Endothelial cell (in vitro differentiated cells): ENCODE measurements at places on chromosomes 2 and 18.

- H3K36me3 ChIP-seq = peaks cover 27% of the 10 kb centered on the region
- no peak overlapping the region for H3K27ac ChIP-seq
- H3K27me3 ChIP-seq = peaks cover 7% of the 10 kb centered on the region
- no peak overlapping the region for H3K4me3 ChIP-seq
- peaks cover 3% of the 10 kb centered on the region for H3K4me1 ChIP-seq
- DNase-seq = no peak
Measured at GRCh38 chr2:27014771-27015433, 17.9 kb upstream of the TMEM214 start.

GRCh38 chr2:182713601-182714000 lies 2.5 kb upstream of the DNAJC10 start:
- DNase-seq = no peak
- no peaks in the 10 kb centered on the region for H3K36me3 ChIP-seq
- H3K4me3 ChIP-seq = peak overlapping the region; percentile 74
- H3K27me3 ChIP-seq = peaks cover 5% of the 10 kb centered on the region
- H3K27ac ChIP-seq = peak overlapping the region; percentile 92
- H3K4me1 ChIP-seq = peaks cover 7% of the 10 kb centered on the region

GRCh38 chr2:113005030-113005509 lies at the start of gene IL36A:
IL36A (plus strand) TSS chr2:113005459; CDS start chr2:113005872, 413 bp downstream.
- H3K27ac ChIP-seq = no peak within 1 kb of the TSS
- peaks cover 4% of the 10 kb centered on the region for H3K27me3 ChIP-seq
- H3K4me3 ChIP-seq = no peak within 1 kb of the TSS
- peaks cover 2% of the 10 kb centered on the region for H3K4me1 ChIP-seq
- DNase-seq = no peak

DNA sequence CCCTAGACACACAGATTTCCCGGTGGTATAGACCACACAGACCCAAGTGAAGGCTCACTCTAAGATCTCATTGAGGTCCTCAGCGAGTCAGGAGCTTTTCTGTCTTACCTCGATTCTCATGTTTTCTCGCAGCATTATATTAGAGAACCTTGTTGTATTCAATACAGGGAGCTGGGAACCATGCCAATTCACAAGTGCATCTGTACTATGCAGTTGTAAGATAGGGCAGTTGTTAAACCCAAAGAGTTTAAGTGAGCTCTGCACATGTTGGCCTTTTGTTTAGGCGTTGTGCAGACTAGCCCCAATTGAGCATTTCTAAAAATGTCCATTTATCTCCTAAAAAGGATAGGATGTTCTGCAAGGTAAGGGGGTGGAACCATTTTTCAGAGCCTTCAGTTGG lies 59.6 kb downstream of the FEZ2 start:
- H3K4me3 ChIP-seq = peak overlapping the region; percentile 78
- peaks cover 34% of the 10 kb centered on the region for H3K36me3 ChIP-seq

GRCh38 chr2:140067661-140068060 lies 1287.5 kb upstream of the NXPH2 start:
- no peak overlapping the region for H3K27ac ChIP-seq
- H3K4me3 ChIP-seq = no peak overlapping the region
- no peaks in the 10 kb centered on the region for H3K36me3 ChIP-seq
- DNase-seq = no peak
- peaks cover 3% of the 10 kb centered on the region for H3K27me3 ChIP-seq

- no peaks in the 10 kb centered on the region for H3K36me3 ChIP-seq
- peaks cover 15% of the 10 kb centered on the region for H3K4me1 ChIP-seq
- peaks cover 4% of the 10 kb centered on the region for H3K27me3 ChIP-seq
- H3K4me3 ChIP-seq = no peak overlapping the region
- no peak overlapping the region for H3K27ac ChIP-seq
- DNase-seq = no peak
Measured at GRCh38 chr2:37388074-37388473, 43.6 kb downstream of the QPCT start.

DNA sequence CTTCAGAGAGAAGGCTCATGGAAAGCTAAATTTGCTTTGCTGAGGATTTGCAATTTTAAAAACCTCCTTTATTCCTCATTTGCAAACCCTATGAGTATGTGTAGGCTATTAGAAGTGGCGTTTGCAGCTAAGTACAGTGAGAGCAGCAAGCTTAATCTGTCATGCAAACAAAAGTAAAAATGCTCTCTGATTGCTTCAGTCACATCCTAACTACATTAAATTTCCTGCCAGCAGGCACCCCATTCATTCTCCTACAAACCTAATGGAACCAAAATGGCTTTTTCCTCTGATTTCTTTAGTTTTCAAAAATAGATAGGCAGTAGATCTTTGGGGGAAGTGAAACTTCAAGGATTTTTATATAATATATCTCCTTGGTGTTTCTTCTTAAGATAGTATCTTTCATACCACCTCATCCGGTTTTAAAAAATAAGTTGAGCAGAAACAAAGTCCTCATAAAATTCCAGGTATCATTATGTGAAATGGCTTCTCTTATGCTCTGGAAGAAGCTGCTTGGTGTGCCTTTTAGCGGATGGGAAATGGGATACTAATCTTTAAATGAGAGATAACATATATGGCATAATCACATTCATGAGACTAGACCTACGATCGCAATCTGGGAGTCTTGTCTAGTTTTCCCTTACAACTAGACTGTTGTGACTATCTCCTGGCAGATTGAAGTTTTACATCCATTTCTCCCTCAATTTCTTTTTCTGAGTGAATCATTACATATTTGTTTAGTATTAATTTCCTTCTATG lies 49.1 kb downstream of the CLIP4 start:
- DNase-seq = no peak
- H3K4me3 ChIP-seq = no peak overlapping the region
- no peaks in the 10 kb centered on the region for H3K4me1 ChIP-seq
- no peaks in the 10 kb centered on the region for H3K27me3 ChIP-seq
- H3K27ac ChIP-seq = no peak overlapping the region
- H3K36me3 ChIP-seq = no peaks in the 10 kb centered on the region

GRCh38 chr2:74261204-74261864 lies 62.9 kb downstream of the MTHFD2 start:
- no peak overlapping the region for H3K4me3 ChIP-seq
- no peak overlapping the region for H3K27ac ChIP-seq
- peaks cover 10% of the 10 kb centered on the region for H3K4me1 ChIP-seq

- peaks cover 23% of the 10 kb centered on the region for H3K4me1 ChIP-seq
- DNase-seq = no peak
- H3K27ac ChIP-seq = peak overlapping the region; percentile 100
- peak overlapping the region; percentile 100 for H3K4me3 ChIP-seq
- peaks cover 15% of the 10 kb centered on the region for H3K27me3 ChIP-seq
- H3K36me3 ChIP-seq = peaks cover 9% of the 10 kb centered on the region
Measured at GRCh38 chr2:159617100-159617499, 752 bp upstream of the BAZ2B start.

DNA sequence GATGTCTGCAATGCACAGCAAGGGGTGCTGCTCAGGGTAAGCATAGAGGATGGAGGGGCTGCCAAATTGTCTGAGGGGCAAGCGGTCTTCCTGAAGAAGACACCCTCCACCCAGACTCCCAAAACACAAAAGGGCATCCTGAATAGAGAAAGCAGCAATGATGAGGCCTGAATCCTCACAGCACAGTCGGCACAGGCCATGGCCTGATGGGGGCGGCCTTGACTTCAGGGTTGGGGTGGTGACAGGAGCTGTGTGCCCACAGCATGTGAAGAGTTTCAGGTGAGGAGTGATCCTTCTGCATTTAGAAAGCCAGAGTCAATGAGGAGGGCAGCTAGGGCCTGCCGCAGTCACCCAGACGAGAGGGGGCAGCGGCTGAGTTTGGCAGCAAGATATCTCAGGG lies 159.4 kb downstream of the GALNT14 start:
- no peak for DNase-seq
- peaks cover 5% of the 10 kb centered on the region for H3K4me1 ChIP-seq
- H3K27me3 ChIP-seq = peaks cover 8% of the 10 kb centered on the region
- no peaks in the 10 kb centered on the region for H3K36me3 ChIP-seq
- H3K27ac ChIP-seq = no peak overlapping the region
- H3K4me3 ChIP-seq = no peak overlapping the region

GRCh38 chr2:43846140-43846793 lies 7.5 kb downstream of the ABCG8 start:
- DNase-seq = no peak
- H3K4me3 ChIP-seq = no peak overlapping the region
- peaks cover 5% of the 10 kb centered on the region for H3K27me3 ChIP-seq
- H3K36me3 ChIP-seq = no peaks in the 10 kb centered on the region
- H3K27ac ChIP-seq = no peak overlapping the region

DNA sequence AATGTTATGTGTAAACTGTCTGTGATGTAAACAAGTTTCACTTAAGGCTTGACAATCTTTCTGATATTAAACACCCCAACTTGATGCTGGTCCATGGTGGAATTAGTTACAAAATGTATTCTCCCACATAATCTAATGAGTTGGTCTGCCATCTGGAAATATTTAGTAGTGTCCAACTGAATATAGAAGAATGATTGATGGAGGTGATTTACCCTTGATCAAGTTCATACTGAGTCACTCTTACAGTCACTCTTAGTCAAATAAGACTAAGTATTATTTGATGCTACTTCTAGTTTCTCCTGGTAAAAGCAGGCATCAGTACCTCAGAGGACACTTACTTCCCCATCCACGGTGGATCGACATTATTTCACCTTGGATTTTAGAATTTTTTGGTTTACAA lies 198.1 kb downstream of the SATB2 start:
- no peaks in the 10 kb centered on the region for H3K27me3 ChIP-seq
- no peak for DNase-seq
- no peak overlapping the region for H3K4me3 ChIP-seq
- no peak overlapping the region for H3K27ac ChIP-seq
- H3K4me1 ChIP-seq = no peaks in the 10 kb centered on the region

DNA sequence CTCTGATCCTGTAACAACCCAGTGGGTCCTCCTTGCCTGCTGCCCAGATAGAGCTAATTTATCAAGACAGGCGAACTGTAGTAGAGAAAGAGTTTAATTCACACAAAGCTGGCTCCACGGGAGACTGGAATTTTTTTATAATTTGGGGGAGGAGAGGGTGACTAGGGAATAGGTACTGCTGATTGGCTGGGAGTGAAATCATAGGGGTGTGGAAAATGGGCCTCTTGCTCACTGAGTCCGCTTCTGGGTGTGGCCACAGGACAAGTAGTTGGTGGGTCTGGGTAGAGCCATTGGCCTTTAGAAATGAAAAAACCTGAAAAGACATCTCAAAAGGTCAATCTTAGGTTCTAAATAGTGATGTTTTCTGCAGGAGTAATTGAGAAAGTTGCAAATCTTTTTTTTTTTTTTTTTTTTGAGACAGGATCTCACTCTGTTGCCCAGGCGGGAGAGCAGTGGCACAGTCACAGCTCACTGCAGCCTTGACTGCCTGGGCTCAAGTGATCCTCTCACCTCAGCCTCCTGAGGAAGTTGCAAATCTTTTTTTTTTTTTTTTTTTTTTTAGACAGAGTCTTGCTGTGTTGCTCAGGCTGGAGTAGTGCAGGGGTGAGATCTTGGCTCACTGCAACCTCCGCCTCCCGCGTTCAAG lies 14.4 kb upstream of the UGGT1 start:
- no peak overlapping the region for H3K27ac ChIP-seq
- no peaks in the 10 kb centered on the region for H3K4me1 ChIP-seq
- DNase-seq = no peak
- no peak overlapping the region for H3K4me3 ChIP-seq

DNA sequence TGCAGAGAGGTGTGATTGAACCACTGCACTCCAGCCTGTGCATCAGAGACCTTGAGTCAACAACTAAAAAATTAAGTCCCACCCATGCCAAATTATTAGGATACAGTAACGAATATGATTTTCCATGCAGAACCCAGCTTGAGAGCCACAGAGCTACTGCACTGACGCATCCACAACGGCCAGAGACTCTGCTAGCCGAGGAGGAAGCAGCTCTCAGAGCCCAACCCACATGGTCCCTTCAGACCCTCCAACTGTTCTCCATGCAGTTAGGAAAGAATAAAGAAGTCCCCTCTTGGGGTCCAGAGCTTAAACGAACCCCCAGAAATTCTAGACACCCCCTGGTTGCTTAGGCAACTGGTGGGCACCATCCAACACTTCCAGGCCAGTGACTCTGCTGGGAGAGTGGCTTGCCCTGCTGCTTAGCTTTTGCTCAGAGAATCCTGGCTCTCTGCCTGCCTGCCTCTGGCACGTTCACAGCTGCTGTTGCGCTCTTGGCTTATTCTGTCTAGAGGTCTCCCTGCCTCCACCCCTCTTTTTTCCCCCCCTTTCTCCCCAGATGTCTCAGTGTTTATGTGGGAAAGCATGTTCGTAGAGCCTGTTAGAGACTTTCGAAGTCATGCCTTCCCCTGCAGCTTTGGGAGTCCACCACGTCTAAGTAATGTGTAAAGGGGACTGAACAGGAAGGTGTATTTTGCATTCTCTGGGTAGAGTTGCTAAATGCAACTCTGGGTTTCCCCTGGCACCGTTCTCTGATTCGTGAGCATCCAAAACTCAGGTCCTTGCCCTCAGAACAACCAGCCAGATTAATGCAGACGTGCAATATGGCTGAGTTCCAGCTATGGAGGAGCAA lies 26.0 kb upstream of the SP3 start:
- peaks cover 16% of the 10 kb centered on the region for H3K4me1 ChIP-seq
- H3K27me3 ChIP-seq = no peaks in the 10 kb centered on the region
- DNase-seq = no peak
- H3K4me3 ChIP-seq = no peak overlapping the region

DNA sequence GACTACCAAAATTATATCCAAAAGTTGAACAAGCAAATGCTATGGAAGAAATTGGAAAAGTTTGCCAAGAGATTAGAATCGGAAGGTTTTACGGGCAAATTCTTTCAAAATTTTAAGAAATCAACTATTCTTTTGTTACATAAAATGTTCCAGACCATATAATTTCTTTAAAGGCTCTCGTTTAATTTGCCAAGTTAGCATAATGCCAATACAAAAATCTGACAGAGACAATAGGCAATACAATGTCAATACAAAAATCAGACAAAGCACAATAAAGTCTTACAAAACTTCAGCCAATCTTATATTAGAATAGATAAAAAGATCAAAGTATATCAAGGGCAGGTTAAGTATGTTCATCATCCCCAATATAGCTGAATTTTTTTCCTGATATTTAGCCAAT lies 224.2 kb downstream of the BCL11A start:
- H3K4me3 ChIP-seq = no peak overlapping the region
- no peaks in the 10 kb centered on the region for H3K27me3 ChIP-seq
- H3K36me3 ChIP-seq = no peaks in the 10 kb centered on the region
- H3K4me1 ChIP-seq = no peaks in the 10 kb centered on the region
- DNase-seq = no peak

DNA sequence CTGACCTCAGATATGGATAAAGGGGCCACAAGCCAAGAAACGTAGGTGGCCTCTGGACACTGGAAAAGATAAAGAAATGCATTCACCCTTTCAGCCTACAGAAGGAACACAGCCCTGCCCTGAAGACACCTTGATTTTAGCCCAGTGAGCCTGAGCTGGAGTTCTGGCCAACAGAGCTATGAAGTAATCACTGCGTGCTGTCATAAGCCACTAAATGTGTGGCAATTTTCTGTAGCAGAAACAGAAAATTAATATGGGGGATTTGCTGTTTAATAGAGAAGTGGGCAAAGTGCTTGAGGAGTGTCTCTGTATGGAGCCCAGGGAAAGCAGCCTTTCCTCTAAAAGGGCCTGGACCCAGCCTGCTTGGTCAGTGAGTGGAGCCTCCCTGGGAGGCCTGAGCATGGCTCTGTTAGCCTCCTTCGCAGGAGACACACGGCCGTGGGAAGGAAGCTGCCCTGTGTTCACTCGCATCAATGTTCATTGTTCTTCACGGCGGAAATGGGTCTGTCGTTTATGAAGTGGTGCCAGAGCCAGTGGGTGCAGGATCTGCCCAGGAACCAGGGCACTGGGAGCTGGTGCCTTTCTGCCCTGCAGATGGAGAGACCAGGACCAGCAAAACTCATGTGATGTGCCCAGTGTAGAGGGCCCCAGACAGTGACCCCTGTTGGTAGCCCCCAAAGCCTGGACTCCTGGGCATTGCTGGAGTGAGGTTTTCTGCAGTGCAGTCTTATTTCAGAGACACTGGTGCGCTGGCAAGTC lies 268.9 kb downstream of the NDUFA10 start:
- H3K27me3 ChIP-seq = peaks cover 24% of the 10 kb centered on the region
- H3K27ac ChIP-seq = no peak overlapping the region
- H3K4me3 ChIP-seq = no peak overlapping the region
- H3K36me3 ChIP-seq = no peaks in the 10 kb centered on the region
- no peak for DNase-seq
